ENCODE measurements at places on chromosomes 11 and 22.

DNA sequence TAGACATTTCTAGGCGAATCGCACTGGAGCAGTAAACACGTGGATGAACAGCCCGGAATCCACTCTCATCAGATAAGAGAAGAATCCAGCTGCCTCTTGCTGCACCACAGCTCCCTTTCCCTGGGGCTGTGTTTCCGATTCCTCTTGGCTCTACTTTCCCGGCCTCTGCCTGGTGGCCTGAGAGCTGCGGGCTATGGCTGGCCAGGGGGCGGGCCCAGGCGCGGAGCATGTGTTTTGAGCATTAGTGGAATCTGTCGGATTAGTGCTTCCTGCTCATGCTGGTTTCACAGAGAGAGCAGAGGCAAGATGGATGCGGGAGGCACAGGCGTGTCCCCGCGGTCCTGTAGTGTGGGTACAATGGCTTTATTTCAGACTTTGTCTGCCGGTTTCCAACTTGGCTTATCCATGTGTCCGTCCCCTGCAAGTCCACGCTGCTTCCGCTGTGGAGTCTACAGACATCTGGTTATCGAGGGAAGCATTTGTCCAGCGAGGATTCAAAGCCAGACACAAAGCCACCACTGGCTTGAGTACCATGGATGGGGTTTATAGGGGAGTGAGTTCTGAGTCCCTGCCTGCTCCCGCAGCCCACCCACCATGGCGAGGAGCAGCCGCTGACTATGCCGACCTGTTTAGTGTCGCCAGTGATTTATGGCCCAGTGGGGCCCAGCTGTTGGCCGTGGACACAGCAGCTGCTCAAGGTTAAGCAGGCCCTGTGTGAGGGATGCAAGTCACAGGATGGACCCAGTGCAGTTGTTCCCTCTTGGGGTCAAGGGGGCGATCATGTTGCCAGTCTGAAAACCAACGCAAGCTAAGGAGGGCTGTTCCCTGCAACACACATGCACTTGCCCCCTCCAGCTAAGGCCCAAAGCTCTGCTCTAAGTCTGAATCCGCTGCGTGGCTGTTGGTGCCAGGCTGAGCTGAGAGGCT is 43.3 kb upstream of the EP300 start:
- peak; percentile 10 for DNase-seq

DNA sequence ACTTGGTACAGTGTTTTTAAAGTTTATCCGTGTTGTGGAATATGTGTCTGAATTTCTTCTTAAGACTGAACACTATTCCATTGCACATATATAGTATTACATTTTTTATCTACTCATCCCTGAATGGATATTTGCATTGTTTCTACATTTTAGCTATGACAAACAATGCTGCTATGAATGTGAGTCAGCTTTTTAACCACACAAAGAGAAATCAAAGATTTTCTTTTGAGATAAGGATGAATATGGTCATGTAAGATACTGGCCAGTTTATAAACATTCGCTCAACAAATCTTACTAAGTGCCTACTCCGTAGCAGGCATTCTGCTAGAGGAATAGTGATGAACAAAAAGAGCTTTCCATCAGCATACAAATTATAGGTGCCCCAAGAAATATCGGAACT is 16.5 kb upstream of the OR9G4 start:
- no peak for DNase-seq

GRCh38 chr11:132839236-132839945 is 692.9 kb downstream of the OPCML start:
- DNase-seq = no peak

DNA sequence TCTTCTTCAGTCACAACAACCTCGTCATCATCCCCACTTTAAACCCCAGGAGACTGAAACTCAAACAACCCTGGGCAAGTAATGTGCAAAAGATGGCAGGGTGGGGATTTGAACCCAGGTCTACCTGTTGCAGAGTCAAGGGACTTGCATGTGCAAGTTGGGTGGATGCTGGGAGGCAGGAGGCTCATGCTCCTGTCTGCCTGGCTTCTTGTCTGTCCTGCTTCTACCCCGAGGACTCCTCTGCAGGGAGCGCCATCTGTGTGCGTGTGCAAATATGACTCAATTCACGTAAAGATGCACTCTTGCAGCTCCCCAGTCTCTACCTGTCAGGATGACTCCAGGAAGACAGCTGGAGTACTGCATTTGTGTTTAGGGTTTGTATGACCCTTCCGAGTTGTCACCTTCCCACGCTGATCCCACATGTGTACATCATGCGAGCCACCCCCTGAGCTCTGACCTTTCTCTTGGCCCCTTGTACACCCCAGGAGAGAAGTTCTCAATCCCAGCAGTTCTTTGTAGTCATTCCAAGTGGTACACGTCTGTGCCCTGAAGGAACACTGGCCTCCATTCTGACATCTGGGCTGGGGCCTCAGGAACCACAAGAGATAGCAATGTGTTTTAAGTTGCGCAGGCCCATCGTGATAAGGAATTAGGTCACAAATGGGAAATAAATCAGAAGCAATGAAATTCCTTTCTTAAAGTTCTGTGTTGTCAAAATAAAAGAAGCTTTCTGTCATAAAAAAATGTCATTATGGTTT is 95.7 kb downstream of the CWC15 start:
- DNase-seq = no peak

GRCh38 chr11:102306817-102307726 is 10.2 kb upstream of the BIRC3 start:
- no peak for DNase-seq

DNA sequence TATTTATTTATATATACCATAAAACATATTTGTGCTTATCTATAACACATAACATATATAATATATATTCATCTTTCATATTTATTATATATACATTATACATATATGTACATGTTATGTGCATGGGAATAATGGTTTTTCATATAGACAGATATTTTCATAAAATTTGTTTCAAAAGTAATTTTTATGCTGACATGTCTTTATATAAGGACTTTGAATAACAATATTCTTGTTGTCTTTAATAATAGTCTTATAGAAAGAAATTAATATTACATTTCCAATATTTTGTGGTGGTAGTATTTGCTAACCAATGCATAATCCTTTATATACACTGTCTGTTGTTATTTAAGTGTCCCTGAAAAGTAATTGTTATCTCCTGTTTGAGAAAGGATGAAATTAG is 49.6 kb downstream of the GRM5 start:
- DNase-seq = no peak

DNA sequence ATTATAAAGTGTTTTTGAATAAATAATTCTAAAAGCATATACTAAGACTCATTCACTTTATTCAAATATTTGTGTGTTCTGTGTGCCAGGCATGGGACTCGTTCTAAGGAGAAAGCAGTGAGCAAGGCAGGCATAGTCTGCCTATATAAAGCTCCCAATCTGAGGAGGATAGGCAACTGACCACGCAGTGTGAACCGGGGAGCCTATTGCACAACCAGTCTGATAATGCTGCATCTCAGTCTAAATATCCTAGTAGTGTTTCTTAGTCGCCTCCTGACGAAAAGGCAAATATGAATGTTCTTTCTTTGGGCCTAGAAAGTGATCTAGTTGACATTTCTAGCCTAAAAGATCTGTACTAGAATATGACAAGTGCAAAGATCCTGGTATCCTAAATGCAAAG is 98.3 kb downstream of the C11orf65 start:
- no peak for DNase-seq

GRCh38 chr22:33018232-33018864 is 39.8 kb downstream of the SYN3 start:
- DNase-seq = no peak

- no peak for DNase-seq
These were observed 6.6 kb downstream of the NEAT1 start for GRCh38 chr11:65429068-65429681.

DNA sequence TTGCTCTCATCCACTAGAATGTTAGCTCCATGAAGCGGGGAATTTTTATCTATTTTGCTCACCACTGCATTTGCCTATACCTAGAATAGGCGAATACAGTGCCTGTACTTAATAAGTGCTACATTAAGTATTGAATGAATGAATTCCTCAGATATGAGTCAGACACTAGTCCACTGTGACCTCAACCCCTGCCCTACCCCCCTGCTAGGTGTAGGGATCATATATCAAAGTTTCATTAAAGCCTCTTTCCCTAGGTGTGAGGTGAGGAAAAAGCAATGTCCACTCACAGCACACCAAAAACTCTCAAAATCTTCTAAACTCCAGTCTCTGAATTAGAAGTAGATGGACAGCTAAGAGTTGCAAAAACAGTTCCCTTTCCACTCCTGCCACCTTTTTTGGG is 9.8 kb upstream of the PSMA1 start:
- no peak for DNase-seq

Data from SK-N-MC (cell line).